ENCODE measurements at places on chromosomes 7 and 10. TPM values are rescaled to one million over a fixed set of nuclear protein-coding genes. Genes with fewer than 3 reads are reported as not detected.

Gene PLEKHS1
- not detected for total RNA-seq

DNA sequence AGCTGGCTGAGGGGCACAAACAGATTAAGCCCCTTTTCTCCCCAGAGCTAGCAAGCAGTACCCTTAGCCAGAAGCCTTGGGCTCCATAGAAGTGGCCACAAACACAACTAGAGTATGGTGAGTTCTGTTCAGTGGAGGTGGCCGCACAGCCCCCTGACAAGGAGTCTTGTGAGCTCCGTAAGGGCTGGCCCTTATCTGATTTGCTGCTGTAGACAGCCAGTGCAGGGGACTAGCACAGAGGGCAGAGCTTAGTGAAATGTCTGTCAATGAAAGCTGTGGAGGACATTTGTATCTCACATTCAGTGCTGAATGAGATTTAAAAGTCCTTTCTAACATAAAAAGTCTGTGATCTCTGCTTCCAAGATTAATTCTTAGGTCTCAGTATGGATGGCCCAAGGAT is 137.3 kb downstream of the AUTS2 start:
- DNase-seq = no peak

DNA sequence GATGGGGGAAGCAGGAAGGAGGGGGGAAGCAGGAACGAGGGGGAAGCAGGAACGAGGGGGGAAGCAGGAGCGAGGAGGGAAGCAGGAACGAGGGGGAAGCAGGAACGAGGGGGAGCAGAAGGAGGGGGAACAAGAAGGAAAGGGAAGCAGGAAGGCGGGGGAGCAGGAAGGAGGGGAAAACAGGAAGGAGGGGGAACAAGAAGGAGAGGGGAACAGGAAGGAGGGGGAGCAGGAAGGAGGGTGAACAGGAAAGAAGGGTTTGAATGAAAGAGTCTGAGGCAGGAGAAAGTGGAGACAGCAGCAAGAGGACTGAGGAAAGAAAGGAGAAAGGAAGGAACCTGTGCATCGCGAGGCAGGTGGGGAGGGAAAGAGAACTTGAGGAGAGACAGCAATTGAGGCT is 256.6 kb downstream of the PTEN start:
- DNase-seq = no peak

Gene OR2F1
- not detected for total RNA-seq

DNA sequence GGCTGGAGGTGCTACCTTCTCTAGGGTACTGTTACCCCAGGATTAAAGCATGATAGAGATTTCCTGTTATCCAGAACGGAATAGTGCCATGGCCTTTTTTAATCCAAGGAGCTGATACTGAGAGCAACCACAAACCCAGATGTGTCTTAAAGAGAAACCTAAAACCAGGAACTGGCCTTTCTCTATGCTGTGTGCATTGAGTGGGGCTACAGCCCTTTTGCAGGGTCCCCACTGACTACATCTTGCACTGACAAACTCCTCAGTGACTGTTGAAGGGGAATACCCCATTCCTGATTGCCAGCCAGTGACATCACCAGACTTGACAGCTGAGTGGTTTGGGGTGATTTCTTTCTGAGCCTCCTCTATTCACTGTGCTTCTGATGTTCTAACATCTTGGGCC is 81.9 kb upstream of the CAPZA2 start:
- no peak for DNase-seq

DNA sequence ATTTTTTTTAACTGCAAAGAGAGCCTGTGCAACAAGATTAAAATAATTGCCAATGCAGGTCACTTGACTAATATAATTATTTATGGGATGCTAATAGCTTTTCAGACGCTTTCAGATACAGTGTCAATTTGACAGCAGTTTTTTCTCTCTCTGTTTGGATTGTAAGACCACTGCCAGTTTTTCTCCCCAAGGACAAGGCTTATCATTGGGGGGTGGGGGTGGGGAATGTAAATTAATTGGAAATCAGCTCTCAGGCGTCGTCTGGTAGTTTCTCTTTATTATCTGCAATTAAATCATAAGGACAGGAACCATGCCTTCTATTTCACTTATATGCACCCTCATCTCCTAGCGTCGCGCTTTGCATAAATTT is 559 bp upstream of the LRGUK start:
- DNase-seq = no peak

GRCh38 chr7:69190025-69190424 is 408.2 kb upstream of the AUTS2 start:
- no peak for DNase-seq

- no peak for DNase-seq
These were observed 101.4 kb downstream of the KLF6 start for GRCh38 chr10:3683560-3683959.

DNA sequence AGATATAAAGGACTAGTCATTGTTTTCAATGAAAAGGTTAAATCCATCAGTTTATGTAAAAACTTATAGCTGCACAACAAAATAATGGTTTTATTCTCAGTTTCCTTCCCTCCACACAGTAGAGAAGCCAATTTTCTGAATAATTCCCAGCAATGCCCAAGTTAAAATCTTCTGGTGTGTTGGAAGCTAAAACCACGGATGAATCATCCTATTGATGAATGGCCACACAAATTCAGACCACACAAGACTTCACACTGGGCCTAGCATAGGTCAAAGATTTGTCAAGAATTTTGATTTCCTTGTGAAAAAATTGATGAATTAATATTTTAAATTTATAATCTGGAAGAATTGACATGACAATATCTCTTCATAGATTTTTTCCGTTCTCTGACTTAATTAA is 617.6 kb downstream of the INHBA start:
- DNase-seq = no peak

- DNase-seq = peak; percentile 47
These were observed 11.1 kb upstream of the LRRC27 start for GRCh38 chr10:132320654-132321469.

Gene PARD3
- total RNA-seq = 11.5 TPM

Gene CYP2E1
- total RNA-seq = 2.3 TPM

DNA sequence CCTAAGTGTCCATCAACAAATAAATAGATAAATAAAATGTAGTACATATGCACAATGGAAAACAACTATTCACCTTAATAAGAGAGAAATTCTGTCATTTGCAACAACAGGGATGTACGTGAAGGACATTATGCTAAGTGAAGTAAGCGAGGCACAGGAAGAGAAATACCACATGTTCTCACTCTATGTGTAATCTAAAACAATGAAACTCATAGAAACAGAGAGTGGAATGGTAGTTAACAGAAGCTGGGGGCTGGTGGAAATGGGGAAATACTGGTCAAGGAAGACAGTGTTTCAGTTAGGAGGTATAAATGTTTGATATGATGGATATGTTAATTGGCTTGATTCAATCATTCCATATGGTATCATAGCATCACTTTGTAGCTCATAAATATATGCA is 43.1 kb downstream of the ARL4A start:
- no peak for DNase-seq

GRCh38 chr7:151062399-151063211 is 3.2 kb downstream of the SLC4A2 start:
- no peak for DNase-seq

Gene HYAL4
- 0.26 TPM for total RNA-seq

DNA sequence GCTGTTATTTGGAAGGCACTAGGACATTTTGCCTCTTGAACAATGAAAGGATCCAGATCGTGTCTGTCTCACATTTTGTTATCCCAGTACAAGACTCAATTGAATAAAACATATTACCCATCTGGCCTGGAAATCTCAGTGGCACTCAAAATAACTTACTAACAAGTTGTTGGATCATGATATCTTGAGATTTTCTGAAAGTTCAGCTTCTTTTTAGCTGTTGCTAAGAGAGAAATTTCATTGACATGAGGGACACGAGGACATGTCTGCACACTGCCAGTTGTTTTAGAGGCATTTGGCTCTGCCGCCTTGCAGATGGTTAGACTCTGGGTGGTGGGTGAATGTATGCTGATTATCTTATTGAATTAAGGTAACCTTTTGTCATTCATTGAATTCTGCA is 41.0 kb downstream of the KAT6B start:
- DNase-seq = no peak

DNA sequence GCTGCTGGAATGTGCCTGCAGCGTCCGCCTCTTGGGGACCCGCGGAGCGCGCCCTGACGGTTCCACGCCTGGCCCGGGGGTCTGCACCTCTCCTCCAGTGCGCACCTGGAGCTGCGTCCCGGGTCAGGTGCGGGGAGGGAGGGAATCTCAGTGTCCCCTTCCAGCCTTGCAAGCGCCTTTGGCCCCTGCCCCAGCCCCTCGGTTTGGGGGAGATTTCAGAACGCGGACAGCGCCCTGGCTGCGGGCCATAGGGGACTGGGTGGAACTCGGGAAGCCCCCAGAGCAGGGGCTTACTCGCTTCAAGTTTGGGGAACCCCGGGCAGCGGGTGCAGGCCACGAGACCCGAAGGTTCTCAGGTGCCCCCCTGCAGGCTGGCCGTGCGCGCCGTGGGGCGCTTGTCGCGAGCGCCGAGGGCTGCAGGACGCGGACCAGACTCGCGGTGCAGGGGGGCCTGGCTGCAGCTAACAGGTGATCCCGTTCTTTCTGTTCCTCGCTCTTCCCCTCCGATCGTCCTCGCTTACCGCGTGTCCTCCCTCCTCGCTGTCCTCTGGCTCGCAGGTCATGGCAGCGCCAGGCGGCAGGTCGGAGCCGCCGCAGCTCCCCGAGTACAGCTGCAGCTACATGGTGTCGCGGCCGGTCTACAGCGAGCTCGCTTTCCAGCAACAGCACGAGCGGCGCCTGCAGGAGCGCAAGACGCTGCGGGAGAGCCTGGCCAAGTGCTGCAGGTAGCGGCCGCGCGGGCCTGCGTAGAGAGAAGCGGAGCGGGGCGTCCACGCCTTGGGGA is 645 bp downstream of the SLC26A4 start:
- DNase-seq = peak; percentile 90

- DNase-seq = no peak
These were observed 3.7 kb downstream of the HBP1 start for GRCh38 chr7:107172276-107173032.

Gene TYSND1
- total RNA-seq = 14.5 TPM

Gene OR13A1
- 0.19 TPM for total RNA-seq

Gene TMEM176B
- total RNA-seq = 75.5 TPM

DNA sequence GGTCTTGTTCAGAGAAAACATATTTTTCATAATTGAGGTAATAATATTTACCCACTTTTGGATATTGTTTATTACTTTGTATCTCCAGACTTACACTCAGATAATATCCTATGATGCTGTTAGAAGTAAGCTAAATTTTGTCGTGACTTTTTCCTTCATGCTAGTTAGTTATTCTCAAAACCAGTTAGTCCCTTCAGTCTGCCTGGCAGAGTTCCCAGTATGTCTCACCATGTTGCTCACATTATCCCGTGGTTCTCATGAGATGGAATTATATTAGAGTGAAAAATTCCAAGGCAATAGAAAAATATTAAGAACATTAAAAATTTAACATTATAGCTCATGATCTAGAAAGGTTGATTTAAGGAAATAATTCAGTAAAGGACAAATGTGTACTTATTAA is 81.5 kb upstream of the SMIM30 start:
- no peak for DNase-seq

Gene LCOR
- 62.4 TPM for total RNA-seq

Gene CCDC3
- total RNA-seq = 24.7 TPM

- no peak for DNase-seq
These were observed 131.6 kb downstream of the BICC1 start for GRCh38 chr10:58644311-58644710.

GRCh38 chr7:28267012-28267411 is 86.4 kb upstream of the JAZF1 start:
- DNase-seq = no peak

GRCh38 chr7:130971297-130971696 is 237.3 kb upstream of the KLF14 start:
- DNase-seq = no peak

Gene GARIN1A
- total RNA-seq = 0.79 TPM

DNA sequence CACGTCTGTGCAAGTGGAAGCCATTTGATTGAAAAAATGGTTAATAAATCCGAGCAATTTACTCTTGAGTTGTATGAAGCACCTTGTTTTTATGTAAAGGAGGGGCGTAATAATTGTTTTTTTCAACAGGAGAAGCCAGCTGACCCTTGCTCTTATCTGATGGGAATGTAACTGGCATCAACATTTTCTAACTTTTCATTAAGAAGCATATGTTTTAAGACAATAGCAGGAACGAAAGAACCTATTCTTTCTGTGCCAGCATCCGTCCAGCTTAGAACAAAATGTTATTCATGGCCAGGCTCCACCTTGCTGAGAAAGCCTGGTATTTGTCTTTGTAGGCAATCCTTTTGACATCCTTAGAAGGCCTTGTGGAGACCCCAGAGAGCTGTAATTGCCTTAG is 22.2 kb upstream of the AFAP1L2 start:
- DNase-seq = no peak

Gene HEPACAM2
- not detected for total RNA-seq

Gene ABI1
- 59.7 TPM for total RNA-seq

Gene MTPN
- 192 TPM for total RNA-seq

- DNase-seq = no peak
These were observed 51.5 kb upstream of the OPALIN start for GRCh38 chr10:96410296-96410695.

DNA sequence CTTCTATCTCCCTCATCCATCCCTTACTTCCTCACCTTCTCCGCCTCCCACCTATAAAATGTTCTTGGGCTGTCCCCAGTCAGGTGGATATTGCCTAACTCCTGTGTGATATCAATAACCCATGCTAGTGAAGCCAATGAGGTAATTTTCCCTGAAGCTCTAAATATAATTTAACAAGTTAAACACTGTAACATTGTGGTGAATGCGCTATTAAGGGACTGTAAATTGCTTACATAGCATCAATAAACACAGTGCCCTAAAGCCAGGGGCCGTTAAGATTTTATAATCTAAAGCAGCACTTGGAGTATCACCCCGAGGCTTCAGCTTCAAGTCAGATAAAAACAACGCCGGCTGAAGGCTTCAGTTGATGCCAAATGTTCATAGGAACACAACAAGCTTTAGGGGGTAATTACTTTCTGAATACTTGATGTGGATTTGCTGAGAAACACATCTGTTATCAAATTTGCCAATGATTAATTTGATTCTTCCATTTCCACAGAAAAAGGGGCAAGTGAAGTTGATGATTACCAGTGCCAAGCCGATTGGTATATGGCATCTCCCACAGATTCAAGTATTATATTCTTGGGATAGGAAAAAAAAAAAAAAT is 138.4 kb downstream of the CREB5 start:
- DNase-seq = no peak

GRCh38 chr10:102300278-102300843 is 55.0 kb downstream of the GBF1 start:
- no peak for DNase-seq

GRCh38 chr7:134533288-134533771 is 6.0 kb downstream of the AKR1B10 start:
- no peak for DNase-seq

GRCh38 chr7:110889335-110889734 is 201.6 kb upstream of the LRRN3 start:
- no peak for DNase-seq

Gene BAZ1B
- total RNA-seq = 57.1 TPM

- DNase-seq = no peak
These were observed 11.7 kb downstream of the STAM start for GRCh38 chr10:17655567-17656146.

DNA sequence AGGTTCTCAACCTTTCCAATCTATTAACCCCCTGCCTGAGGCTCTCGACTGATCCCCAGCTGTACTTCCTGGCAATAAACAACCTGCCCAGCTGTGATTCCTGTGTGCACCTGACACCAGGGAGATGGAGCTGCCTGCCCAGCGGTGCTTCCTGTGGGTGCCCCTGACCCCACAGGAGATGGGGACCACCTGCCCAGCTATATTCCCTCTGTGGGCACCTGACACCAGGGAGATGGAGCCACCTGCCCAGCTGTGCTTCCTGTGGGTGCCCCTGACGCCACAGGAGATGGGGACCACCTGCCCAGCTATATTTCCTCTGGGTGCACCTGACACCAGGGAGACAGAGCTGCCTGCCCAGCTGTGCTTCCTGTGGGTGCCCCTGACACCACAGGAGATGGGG is 184.0 kb downstream of the DIP2C start:
- DNase-seq = peak; percentile 31

Gene AKR1D1
- total RNA-seq = not detected

Data from spleen (tissue), 13 donors.